ENCODE measurements at places on chromosomes 3 and 15.

GRCh38 chr15:96038650-96039049 lies 291.9 kb upstream of the NR2F2 start:
- no peak for DNase-seq

DNA sequence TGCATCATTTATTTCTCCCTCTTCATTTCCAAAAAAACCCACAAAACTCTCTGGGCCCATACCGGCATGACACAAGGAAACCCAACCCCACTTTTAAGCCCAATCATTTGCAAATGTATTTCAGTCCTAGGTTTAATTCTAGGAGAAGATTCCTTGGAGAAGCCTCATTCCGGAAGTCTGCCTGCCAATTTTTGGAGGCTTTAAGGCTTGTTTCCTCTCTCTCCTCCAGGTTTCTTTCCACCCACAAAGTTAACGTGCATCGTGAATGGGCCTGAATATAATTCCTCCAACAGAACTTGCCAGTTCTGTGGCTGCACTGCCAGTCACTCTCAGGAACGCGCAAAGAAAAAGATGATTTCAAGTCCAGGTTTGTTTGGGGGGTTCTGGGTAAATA lies 69.9 kb upstream of the FOXP1 start:
- DNase-seq = no peak

GRCh38 chr3:64848822-64849221 lies 161.0 kb upstream of the ADAMTS9 start:
- no peak for DNase-seq

DNA sequence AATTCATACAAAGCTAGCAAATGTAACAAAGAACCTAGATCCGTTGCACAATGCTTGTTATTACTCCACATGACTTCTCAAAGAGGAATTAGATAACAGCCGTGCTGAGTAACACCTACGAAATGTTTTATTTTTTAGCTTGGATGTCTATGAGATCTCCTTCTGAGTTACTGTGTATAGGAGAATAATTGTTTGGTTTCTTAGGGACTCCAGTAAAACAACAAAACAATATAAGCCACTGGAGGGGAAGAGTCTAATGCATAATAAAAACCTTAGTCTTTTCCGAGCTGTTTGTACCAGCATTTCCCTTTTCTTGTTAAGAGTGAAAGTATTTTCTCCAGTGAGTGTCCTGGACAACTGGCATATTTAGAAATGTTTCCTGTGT lies 15.6 kb downstream of the SNAP23 start:
- no peak for DNase-seq

DNA sequence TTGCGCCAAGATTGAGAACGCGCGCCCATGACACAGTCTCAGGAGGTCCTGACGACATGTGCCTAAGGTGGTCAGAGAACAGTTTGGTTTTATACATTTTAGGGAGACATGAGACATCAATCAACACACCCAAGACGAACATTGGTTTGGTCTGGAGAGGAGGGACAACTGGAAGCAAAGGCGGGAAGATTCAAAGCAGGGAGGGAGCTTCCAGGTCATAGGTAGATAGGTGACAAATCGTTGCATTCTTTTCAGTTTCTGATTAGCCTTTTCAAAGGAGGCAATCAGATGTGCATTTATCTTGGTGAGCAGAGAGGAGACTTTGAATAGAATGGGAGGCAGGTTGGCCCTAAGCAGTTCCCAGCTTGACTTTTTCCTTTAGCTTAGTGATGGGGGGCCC lies 828.4 kb upstream of the DPPA4 start:
- DNase-seq = no peak

DNA sequence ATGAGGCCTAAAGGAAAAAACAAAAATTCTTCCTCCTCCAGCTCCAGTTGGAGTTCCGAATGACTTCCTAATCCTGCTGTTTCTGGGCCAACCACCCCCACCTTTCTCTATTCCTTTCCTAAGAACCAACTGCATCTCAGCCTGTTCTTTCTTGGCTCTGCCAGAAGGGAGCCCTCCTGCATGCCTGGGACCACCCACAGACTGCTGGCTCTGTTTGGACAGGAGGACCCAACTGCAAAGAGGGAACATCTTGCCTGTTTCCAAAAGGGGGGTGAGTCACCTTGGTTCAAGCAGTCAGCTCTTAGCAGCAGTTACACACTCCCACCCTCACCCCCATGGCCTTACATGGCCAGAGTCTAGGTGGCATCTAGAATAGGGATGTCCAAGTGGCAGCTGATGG lies 116.0 kb upstream of the PRICKLE2 start:
- no peak for DNase-seq

- no peak for DNase-seq
These were observed 6.0 kb downstream of the PLIN1 start for GRCh38 chr15:89673165-89673512.

- no peak for DNase-seq
These were observed 337.8 kb upstream of the TBC1D5 start for GRCh38 chr3:18080198-18080689.

- no peak for DNase-seq
These were observed 51.7 kb downstream of the CASR start for GRCh38 chr3:122235147-122235546.

DNA sequence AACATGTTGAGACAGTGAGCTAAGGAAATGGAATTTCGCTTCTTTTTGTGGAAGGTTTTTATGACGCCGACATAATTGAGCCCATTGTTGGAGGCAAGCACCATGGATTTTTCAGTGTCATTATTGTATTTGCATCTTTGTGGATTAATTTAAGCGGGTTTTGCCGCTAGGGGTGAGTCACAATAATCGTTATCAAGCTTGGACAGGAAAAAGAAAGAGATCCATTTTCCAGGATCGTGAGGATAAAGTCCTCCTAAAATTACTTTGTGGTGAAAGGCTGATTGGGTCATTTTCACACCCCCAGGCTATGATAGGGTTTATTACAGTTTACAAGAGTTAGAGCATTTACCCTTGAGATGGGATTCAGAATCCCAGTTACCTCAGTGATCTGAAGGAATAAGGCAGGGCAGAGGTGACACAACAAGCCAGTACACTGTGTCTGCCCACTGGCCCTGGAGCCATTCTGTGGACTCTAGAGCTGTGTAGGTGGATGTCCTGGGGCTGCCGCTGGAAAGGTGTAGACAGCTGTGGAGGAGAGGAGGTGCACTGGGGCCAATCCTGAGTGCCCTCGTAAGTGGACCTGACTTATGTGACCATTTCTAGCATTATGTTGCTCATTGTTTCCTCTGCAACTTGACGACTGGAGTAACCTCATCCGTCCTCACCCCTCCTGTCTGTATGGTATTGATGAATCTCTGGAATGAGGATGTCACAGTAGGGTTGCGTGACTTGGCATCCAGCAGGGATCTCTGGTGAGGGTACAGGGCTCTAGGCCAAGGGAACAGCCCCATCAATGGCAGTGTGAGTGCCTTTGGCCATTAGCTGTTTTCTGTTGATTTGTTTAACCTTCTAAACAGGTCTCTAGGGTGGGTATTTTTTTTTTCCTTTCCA lies 370.1 kb downstream of the LRTM1 start:
- no peak for DNase-seq

- DNase-seq = no peak
These were observed 256.3 kb downstream of the SCAPER start for GRCh38 chr15:76648732-76649444.

- DNase-seq = no peak
These were observed 10.6 kb downstream of the ATP2C1 start for GRCh38 chr3:130904491-130904890.

All from CD4-positive, alpha-beta T cell treated with Interferon gamma for 1 hour (primary cell).